ENCODE measurements at places on chromosomes 3 and 15.

DNA sequence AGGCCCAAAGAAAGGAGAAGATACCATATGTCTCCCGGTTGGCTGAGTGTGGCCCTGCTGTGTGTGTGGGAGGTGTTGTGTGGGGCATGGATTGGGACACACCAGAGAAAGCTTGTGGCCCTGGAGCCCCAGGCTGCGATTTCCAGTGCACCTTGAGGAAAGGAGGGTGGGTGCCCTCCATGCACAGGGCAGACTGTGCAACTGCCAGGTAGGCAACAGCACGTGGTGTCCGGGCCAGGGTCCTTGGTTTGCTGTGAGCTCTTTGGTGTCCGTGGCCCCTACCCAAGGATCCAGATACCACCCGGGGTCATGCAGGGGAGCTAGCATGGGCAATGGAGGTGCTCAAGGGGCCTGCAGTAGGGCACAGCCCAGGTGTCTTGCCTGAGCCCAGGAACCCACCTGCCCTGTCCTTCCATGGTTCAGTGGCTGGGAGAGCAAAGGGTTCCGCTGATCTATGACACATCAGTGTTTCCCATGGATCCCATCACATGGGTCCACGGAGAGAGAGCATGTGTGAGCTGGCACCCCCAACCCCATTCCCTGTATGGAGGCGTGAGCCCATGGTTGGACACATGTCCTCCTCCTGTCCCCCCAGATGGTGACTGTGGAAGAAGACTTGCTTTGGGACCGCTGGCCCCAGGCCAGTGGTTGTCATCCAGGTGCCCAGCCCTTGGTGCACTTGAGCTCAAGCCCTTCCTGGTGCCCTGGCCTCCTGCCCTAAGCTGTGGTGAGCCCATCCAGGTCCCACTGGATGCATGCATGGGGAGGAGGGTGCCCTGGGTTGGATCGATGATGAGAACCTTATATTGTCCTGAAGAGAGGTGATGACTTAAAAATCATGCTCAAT lies 223.4 kb downstream of the SNRPN start:
- no peak for DNase-seq

GRCh38 chr3:18188491-18188890 lies 236.6 kb downstream of the SATB1 start:
- DNase-seq = no peak

GRCh38 chr3:57298041-57298440 lies 5.6 kb upstream of the ASB14 start:
- DNase-seq = no peak

DNA sequence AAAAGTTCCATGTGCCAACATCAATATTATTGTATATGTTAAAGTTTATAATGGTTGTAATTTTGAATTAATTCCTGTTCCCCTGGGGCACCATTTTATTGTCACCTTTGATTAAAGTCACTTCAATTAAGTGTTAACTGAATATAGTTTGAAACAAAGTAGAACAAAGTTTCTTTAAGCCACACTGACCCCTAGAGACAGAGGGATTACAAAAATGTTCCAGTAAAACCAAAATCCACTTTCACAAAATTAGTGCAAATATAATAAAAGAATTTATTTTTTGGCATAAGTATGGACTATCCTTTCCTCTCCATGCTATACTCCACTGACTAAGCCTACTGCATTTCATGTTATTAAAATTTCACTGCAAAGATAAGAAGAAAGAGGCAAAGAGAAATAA lies 123.9 kb downstream of the ZMAT3 start:
- no peak for DNase-seq

DNA sequence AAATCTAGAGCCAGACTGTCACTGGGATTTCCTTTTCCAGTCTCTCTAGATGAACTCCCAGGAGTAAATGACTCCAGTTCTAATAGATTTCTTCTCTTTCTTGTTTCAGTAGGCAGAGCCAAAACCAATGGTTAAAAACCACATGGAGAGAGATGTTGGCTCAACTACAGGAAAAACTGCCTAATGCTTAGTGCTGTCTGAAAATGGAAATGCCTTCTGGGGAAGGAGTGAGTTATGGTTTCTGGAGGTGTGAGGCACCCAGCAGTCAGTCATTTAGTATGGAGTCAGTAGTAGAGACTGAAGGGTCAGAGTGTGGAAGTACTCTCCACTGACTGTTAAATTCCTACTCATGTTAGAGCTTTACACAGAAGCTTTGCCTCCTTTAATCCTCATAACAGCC lies 136.7 kb downstream of the CCNL1 start:
- DNase-seq = no peak

DNA sequence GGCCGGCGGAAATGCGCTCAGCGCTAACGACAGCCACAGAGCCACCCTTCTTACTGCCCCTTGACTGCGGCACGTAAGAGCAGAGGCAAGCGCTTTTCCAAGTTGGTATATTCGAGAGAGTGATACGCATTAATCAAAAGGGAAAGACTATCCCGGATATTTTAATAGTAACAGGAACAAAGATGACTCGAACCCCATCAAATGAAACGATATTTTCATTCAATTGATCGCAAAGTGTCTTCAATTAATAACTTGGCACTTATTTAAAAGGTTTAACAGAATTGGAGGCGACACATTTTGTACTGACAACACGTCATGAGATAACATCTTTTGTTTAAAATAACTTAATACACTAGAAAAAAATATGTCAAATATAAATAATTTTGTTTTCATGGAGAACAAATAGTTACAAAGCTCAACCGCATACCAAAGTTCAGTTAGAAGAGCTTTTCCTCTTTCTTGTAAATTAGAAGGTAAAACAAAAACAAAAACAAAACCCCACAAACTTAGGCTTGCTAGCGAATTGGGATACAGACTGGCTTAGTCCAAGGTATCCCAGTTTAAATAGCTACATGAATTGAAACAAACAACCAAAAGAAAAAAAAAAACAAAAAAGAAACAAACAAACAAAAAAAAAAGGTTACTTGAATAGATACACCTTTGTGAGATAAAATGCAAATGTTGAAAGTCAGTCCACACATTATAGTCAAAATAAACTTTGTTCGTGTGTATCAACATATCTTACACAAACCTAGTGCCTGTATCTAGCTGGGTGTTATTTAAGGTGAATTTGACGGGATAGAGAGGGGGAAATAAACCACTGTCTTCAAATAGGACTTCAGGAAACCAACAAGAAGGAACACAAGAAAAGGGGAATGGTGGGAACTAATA lies 10.2 kb downstream of the SHOX2 start:
- DNase-seq = no peak

GRCh38 chr3:31227131-31227562 lies 305.6 kb upstream of the STT3B start:
- no peak for DNase-seq

GRCh38 chr3:194080913-194081800 lies 54.8 kb upstream of the HES1 start:
- no peak for DNase-seq

GRCh38 chr3:59316688-59317275 lies 267.0 kb upstream of the CFAP20DC start:
- DNase-seq = no peak

DNA sequence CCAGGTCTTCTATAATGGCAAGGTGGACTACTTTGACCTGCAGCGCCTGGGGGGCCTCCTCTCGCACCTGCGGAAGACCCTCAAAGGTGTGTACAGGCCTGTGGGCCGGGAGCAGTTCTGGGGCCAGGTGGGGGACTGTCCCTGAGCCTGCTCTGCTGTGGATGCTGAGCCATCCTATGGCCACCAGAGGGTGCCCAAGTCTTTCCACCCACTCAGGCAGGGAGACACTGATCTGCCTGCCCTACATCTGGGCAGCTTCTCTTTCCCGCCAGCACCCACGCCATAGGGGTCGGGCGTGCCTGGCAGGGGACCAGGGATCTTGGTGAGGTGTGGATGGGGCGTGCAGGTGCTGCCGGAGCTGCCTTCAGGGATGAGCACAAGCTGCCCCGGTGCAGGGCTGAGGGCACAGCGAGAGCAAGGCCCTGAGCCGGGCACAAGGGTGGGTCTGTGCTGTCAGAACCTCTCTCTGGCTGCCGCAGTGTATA lies 14.1 kb downstream of the RNF123 start:
- no peak for DNase-seq

DNA sequence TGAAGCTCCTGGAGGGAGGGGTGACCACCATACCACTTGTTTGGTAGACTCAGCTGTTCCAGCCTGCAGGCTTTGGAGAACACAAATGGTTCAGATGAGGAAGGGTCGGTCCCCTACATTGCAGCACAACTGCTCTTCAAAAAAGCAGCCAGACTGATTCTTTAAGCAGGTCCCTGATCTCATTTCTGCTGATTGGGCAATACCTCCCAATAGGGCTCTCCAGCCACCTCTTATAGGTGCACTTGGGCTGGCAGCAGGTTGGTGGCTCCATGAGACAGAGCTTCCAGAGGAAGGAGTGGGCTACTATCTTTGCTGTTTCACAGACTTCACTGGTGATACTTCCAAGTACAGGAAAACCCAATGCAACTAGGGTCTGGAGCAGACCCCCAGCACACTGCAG lies 65.9 kb upstream of the PEX5L start:
- DNase-seq = no peak

- no peak for DNase-seq
Observed at GRCh38 chr3:149658744-149659497, 1.1 kb upstream of the WWTR1 start.

GRCh38 chr3:177212278-177212610 lies 15.0 kb upstream of the TBL1XR1 start:
- DNase-seq = no peak

DNA sequence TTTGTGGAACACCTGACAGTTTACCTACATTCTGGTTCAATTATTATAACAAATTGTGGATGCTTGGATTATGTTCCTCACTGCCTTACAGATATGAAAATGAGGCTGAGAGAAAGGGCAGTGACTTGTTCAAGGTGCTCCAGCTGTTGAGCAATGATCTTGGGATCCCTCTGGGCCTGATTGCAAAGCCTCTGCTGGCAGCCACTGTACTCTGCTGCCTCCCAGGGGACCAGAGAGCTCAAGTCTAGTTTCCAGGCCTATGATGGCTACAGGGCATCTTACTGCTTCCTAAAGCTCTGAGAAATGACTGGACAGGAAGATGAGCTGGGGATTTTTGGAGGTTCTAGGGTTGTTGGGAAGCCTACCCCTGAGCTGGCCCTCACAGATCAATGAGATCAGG lies 2.3 kb upstream of the SHC4 start:
- no peak for DNase-seq

- DNase-seq = no peak
Observed at GRCh38 chr3:72538070-72538745, 310.0 kb downstream of the SHQ1 start.

DNA sequence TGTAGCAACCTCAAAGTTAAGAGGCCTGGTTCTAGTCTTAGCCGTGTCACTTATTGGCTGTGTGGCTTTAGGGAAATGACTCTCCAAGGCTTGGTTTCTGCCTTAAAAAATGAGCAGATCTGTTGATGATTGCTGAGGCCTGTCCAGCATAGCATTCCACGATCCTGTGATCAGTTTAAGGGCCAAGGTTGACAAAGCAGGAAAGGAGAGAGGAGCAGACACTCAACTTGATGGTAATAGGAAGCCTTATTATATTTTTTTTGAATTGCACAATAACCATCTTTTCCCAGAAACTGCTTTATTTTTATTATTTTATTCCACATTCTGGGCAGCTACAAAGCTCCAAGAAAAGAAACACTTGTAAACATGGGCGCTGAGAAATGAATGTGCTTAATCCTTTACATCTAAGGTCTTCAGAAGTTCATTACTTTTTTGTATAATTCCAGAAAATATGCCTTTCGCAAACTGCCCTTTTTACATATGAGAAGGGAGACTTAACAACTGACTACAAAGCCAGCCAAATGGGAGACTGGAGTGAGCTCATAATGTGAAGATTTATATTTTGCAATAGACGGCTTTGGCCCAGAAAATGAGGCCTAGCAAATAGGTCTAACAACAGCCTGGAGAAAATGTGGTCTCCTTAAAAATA lies 241.0 kb downstream of the ATP8B4 start:
- DNase-seq = no peak

All from SHP77 treated with DMSO at 0.1 percent for 48 hours (cell line).